ENCODE measurements at places on chromosomes 6 and 20.
A peak's percentile ranks its signal among the peaks of the same experiment; 100 is the strongest.

DNA sequence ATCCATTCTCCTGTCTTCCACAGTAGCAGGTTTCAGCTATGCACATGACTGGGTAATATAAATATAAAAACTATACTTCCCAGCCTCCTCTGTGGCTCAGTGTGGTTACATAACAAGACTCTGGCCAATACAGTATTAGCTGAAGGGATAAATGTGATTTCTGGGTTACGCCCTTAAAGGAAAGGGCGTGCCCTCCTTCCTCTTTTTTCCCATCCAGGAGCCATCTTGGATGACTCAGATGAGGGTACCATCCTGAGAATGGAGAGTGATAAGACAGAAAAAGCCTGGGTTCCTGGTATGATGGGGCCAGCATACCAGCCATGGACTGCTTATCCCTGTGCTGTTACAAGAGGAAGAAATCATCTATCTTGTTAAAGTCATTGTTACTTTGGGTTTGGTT lies 123.3 kb downstream of the NFATC2 start:
- no peak for DNase-seq
- peak overlapping the region; percentile 50 for H3K27ac ChIP-seq
- H3K4me3 ChIP-seq: no peak overlapping the region
- H3K4me1 ChIP-seq: peaks cover 78% of the 10 kb centered on the region
- no peaks in the 10 kb centered on the region for H3K27me3 ChIP-seq

DNA sequence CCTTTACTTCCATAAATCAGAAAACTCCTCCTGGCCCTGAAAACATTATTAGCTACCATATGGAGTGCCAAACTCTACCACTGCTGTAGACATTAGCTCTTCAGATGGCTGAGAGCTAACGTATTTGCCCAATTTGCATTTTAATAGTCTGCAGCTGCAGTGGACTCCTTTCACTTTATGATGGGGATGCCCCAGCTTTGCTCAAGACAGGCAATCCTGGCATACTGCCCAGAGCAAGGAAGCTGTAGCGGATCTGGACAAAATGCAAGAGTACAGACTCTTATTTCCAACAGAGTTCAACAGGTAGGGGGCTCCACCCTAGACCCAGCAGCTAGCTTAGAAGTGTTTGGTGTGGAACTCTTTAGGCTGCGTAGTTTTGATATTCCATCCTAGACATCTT lies 246.7 kb downstream of the FOXC1 start:
- no peak overlapping the region for H3K4me3 ChIP-seq
- no peak overlapping the region for H3K27ac ChIP-seq
- no peaks in the 10 kb centered on the region for H3K27me3 ChIP-seq
- peaks cover 7% of the 10 kb centered on the region for H3K4me1 ChIP-seq
- DNase-seq: no peak
- no peaks in the 10 kb centered on the region for H3K36me3 ChIP-seq

DNA sequence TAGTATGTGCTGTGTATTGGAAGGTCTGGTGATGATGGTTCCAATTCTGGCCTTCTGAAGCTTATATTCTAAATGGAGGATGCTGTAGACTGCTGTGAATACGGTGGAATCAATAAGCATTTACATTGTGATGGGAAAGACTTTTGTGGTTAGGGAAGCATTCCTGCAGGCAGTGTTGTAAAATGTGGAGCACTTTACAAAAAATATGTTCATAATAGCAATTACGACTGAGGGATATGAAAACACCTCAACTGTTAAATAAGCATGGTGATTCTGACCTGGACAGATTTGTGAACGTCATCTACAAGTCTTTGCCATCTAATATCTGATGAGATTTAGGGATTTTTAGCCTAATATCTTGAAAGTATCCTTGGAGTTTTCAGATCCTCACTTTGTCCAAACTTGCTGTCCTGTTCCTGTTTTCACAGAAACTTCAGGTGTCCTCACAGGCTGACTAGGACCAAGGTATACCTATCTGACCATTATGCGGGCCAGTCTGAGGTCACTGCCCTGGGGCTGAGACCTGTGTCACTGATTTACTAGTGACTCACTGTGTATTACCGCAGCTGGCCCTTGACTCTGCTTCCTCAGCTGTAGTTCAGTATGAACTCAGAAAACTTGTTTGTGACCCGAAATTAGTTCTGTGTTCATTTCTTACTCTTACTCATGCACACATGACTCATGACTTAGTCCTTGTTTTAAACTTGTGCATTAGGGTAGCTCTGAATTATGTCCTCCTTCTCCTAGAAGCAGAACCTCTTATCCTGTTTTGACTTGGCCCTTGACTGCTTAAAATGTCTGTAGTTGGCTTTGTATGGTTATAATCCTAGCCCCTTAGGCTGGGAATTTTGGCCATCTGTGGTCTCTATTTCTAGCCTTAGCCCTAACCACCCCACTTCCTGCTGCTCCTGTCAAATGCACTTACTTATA lies 343.0 kb downstream of the CDKAL1 start:
- peak; percentile 10 for DNase-seq
- H3K4me1 ChIP-seq: peaks cover 12% of the 10 kb centered on the region
- H3K27ac ChIP-seq: peak overlapping the region; percentile 70
- peaks cover 39% of the 10 kb centered on the region for H3K36me3 ChIP-seq
- no peak overlapping the region for H3K4me3 ChIP-seq

GRCh38 chr20:48266571-48266970 lies 481.3 kb upstream of the SULF2 start:
- H3K36me3 ChIP-seq: no peaks in the 10 kb centered on the region
- no peak for DNase-seq
- H3K27me3 ChIP-seq: no peaks in the 10 kb centered on the region
- H3K4me3 ChIP-seq: no peak overlapping the region

GRCh38 chr6:14510038-14510437 lies 392.5 kb downstream of the CD83 start:
- no peak overlapping the region for H3K4me3 ChIP-seq
- H3K36me3 ChIP-seq: no peaks in the 10 kb centered on the region

DNA sequence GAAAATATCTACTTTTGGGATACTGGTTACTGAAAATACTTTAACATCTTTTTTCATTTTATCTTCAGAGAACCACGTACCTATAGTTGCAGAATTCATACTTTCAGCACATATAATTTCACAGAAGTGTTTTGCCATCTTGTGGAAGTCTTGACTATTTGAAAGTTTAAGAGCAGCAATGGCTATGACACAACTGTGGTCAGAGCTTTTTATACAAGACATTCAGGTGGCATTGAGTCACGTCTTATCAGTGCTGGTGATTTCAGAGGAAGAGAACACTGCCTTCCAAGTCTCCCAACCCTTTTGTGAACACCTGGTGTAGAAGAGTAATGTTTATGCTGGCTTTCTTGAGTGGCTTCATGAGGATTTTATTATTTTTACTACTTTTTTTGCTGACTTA lies 171.6 kb downstream of the ARID1B start:
- H3K4me1 ChIP-seq: peaks cover 58% of the 10 kb centered on the region
- no peak overlapping the region for H3K4me3 ChIP-seq
- DNase-seq: no peak

DNA sequence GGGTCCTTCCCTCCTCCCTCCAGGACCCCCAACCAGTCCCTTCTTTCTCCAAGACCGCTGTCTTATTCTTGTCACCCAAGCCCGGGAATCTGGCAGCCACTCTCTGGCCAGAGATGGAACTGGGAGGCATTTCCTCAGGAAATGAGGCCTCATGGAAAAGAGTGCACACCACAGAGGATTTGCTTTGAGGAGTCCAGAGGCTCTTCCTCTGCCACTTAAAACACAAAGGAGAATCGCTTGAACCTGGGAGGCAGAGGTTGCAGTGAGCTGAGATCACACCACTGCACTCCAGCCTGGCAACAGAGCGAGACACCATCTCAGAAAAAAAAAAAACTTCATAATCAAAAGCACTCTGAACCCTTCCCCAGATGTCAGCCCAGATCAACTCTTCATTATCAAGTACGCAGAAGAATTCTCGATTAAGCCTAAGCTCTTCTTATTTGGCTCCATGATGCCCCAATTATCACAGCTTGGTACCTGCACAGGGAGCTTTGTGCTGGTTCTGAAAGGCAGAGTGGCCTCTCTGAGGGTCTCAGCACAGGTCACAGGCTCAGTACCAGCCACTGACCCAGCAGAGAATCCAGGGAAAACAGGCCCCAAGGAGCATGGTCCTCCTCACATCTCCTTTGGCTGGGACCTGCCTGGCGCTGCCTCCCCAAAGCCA lies 82.9 kb upstream of the MAFB start:
- H3K27ac ChIP-seq: no peak overlapping the region
- DNase-seq: no peak
- H3K4me3 ChIP-seq: no peak overlapping the region
- no peaks in the 10 kb centered on the region for H3K36me3 ChIP-seq
- no peaks in the 10 kb centered on the region for H3K4me1 ChIP-seq

DNA sequence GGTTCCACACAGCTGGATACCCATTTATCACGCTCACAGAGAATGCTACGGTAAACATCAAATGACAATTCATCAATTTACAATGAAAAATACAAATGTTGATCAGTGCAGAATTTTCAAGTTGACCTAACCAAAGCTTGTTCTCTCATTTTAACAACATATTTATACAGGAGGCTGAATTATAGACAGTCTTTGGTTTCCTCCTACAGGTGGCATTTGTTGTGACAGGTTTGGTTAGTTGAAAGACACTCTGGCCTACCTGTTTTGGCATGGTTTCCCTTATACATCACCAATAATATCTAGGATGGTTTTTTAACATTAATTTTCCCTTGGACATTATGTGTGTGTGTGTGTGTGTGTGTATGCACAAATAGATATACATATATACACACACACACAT lies 642.5 kb upstream of the MMS22L start:
- no peaks in the 10 kb centered on the region for H3K36me3 ChIP-seq
- no peak overlapping the region for H3K4me3 ChIP-seq
- peaks cover 1% of the 10 kb centered on the region for H3K27me3 ChIP-seq
- H3K4me1 ChIP-seq: no peaks in the 10 kb centered on the region
- no peak overlapping the region for H3K27ac ChIP-seq
- no peak for DNase-seq

DNA sequence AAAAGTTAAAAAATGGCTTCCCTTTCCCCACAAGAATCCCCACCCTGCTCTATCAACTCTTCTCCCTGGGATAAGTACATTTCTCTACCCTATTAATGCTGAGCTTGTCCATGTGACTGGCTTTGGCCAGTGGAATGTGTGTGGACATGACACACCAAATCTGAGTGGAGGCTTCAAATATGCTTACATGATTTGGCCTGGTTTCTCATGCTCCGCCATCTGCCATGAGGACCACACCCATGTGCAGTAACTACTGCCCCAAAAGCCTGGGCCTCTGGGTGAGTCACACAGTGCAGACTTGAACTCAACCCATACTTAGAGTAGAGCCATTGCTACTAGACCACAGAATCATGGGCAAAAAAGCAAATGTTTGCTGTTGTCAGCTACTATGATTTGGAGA lies 65.4 kb downstream of the PRND start:
- no peak overlapping the region for H3K27ac ChIP-seq
- H3K4me1 ChIP-seq: peaks cover 3% of the 10 kb centered on the region
- peaks cover 44% of the 10 kb centered on the region for H3K36me3 ChIP-seq
- no peak for DNase-seq

DNA sequence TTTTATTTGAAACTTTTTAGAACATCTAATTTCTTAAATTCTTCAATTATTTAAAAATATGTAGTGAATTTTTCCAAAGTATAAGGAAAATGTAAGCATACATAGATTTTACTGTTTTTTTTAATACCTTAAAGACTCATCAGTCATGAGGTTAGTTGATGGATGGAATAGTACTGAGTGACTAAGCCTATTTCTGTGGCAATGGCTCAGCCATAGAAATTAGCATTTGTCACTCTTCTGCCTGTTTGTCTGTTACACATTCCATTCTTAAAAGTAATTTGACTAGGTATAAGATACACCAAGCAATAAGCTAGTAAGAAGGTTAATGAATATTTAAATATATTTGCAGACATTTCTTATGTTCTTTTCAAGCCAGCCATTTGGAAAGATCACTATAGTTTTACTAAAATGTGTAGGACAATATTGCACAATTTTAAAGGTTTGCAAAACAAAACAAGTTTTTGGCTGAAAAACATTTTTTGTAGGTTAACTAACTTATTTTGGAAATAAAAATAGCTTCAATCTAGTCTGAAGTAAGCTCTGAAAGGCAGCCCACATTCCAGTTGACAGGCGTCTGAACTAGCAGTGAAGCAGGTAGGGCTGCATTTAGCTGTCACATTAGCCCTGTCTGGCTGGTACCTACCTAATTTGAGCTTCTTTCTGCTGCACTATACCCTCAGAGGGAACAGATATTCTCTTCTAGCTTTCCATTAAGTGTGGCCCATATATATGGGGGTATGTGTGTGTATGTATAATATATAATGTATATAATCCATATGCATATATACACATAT lies 385.7 kb downstream of the GRIK2 start:
- H3K27ac ChIP-seq: no peak overlapping the region
- DNase-seq: no peak
- H3K4me3 ChIP-seq: no peak overlapping the region
- H3K4me1 ChIP-seq: no peaks in the 10 kb centered on the region

DNA sequence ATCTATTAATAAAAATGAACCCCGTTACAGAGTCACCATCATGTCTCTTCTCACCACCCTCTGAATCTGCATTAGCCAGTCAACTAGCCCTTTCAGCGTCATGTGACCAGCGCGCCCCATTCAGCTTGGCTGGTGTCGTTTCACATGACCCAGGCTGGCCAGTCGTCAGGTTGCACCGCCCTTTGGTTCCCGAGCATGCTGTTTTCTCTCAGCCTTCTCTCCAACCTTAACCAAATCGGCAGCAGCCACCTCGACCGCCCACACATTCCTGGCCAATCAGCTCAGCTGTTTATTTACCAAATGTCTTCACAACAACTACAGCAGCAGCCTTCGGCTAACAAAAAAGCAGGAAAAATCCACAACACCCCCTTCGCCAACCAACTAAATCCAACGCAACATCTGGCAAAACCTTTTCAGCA lies 5.6 kb downstream of the SRSF3 start:
- H3K27ac ChIP-seq: peak overlapping the region; percentile 90
- peak overlapping the region; percentile 97 for H3K4me3 ChIP-seq
- no peaks in the 10 kb centered on the region for H3K27me3 ChIP-seq
- peak; percentile 68 for DNase-seq
- peaks cover 99% of the 10 kb centered on the region for H3K36me3 ChIP-seq
- H3K4me1 ChIP-seq: peaks cover 75% of the 10 kb centered on the region

GRCh38 chr6:152943260-152943897 lies 39.5 kb downstream of the FBXO5 start:
- H3K36me3 ChIP-seq: no peaks in the 10 kb centered on the region
- peaks cover 3% of the 10 kb centered on the region for H3K4me1 ChIP-seq
- no peak overlapping the region for H3K4me3 ChIP-seq
- H3K27me3 ChIP-seq: peaks cover 8% of the 10 kb centered on the region
- no peak overlapping the region for H3K27ac ChIP-seq
- no peak for DNase-seq

DNA sequence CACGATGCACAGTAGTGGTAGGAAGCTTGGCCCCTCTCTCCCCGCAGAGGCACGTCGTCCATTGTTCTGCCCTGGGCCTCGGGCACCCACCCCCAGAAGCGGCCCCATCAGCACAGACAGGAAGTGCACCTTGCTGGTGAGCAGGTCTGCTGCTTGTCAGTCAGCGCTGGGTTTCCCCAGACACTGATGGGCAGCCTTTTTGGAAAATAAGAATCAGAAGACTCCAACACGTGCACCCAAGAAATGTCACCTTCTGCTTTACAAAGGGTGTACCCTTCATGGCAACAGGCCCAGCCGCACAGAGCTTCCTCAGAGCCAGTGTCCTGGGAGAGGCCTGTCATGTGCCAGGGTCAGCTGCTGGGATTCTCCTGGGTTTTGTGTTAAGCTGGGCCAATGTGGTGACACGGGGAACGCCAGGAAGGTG lies 34.7 kb upstream of the IRF4 start:
- no peak overlapping the region for H3K4me3 ChIP-seq
- H3K4me1 ChIP-seq: peaks cover 25% of the 10 kb centered on the region
- DNase-seq: peak; percentile 44
- no peaks in the 10 kb centered on the region for H3K27me3 ChIP-seq
- H3K27ac ChIP-seq: peak overlapping the region; percentile 87

- H3K4me1 ChIP-seq: peaks cover 25% of the 10 kb centered on the region
- H3K4me3 ChIP-seq: peak overlapping the region; percentile 75
- H3K27ac ChIP-seq: peak overlapping the region; percentile 91
- peak; percentile 60 for DNase-seq
- no peaks in the 10 kb centered on the region for H3K27me3 ChIP-seq
Measured at GRCh38 chr20:1301031-1301529, 27.9 kb downstream of the SDCBP2 start.

All from activated naive CD8-positive, alpha-beta T cell treated with anti-CD3 and anti-CD28 coated beads, Interleukin-2, amount 50 U/mL, for 24 hours (primary cell).